HS-5 (cell line): ENCODE measurements at places on chromosomes 4 and X.

DNA sequence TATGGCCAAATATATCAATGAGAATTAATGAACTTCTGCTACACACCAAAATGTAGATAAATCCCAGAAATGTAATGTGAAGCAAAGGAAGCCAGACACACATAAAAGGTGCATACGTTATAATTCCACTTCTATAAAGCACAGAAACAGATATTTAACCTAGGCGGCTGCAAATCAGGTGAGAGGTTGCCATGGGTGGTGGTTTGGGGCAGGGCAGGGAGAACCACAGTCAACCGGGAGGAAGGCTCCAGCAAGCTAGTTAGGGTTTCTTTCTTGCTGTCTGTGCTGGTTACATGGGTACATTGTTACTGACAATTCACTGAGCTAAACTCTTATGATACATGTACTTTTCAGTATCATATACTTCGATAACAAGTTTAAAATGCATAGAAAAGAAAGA is 9.7 kb upstream of the PPARGC1A start:
- DNase-seq: no peak

DNA sequence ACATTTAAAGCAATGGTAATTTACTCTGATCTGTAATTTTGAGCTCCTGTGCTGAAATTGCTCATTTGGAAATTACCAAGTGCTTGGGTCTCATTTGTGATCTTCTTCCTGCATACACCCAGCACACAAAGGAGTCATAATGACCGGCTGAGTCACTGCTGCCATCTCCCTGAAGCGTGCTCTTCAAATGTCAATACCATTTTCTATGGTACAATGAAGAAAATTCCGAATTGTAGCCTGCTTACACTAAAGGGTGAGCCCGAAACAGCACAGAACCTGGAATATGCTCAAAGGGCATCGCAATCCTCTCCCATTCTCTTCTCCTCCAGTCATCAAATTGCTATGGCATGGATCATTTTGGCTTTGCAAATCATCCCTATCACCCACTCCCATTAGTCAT is 140.5 kb downstream of the GRIA3 start:
- DNase-seq: peak; percentile 29

DNA sequence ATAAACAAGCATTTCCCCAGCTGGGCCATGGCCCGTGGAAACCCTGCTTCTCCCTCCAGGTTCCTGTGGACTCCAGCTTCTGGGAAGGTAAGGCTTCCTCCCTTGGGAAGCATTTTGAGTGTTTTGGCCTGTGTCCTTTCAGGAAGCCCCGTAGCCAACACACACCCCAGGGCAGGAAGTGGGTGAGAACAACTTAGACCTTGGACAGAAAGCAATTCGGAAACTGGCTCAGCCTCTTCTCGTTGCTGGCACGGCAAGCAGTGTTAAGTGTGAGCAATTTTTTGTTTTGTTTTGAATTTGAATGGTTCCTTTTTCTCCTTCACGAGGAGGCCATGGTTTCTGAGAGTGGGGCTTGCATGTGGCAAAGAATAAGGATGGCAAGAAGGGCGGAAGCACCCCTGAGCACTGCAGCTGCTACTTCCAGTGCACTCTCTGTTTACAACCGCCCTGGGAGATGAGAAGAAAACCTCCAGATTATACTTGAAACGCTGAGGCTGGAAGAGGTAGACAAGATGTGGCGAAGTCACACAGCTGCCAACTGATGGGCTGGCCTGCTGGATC is 14.1 kb upstream of the CYTL1 start:
- no peak for DNase-seq

DNA sequence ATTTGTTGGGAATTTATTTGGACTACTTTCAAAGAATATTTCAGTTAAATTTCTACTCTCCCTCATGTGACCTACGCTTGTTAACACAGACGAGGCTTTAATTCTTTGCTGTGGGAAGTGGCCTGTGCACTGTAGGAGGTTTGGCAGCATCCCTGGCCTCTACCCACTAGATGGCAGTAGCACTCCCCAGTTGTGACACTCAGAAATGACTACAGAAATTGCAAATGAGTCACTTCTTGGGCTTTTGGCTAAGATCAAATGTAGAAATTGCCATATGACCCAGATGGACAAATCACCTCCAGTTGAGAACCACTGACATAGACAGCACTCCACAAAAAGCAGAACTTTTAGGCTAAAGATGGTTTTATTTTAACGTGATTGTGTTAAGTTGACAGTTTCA is 22.1 kb downstream of the PIR start:
- peak; percentile 56 for DNase-seq

- DNase-seq: no peak
Observed at GRCh38 chr4:15996773-15997172, 33.8 kb upstream of the FGFBP2 start.

GRCh38 chr4:158285429-158286216 is 75.3 kb downstream of the TMEM144 start:
- no peak for DNase-seq

GRCh38 chr4:85187106-85187505 is 220.6 kb upstream of the WDFY3 start:
- no peak for DNase-seq

- DNase-seq: no peak
Observed at GRCh38 chr4:57504139-57504538, 394.0 kb upstream of the IGFBP7 start.

- DNase-seq: no peak
Observed at GRCh38 chr4:51932261-51932660, 87.9 kb downstream of the LRRC66 start.

- no peak for DNase-seq
Observed at GRCh38 chrX:97117572-97117971, 233.9 kb downstream of the RPA4 start.

DNA sequence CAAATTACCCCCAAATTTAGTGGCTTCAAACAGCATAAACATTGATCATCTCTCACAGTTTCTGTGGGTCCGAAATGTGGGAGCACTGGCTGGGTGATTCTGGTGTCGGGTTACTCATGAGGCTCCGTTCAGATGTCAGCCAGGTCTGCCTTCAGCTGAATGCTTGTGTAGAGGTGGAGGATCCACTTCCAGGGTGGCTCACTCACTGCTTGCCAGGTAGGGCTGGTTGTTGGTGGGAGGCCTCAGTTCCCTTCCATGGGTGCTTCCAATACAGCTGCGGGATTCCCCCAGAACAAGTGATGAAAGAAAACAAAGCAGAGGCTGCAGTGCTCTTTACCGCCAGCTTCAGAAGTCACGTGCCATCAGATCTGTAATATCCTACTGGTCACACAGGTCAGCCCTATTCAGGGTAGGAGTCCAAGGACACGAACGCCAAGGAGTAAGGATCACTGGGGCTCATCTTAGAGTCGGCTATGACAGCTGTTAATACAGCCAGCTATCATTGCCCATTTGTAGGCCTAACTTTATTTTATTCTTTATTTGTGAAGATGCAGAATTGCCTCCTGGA is 1.1 kb upstream of the SMIM43 start:
- no peak for DNase-seq

DNA sequence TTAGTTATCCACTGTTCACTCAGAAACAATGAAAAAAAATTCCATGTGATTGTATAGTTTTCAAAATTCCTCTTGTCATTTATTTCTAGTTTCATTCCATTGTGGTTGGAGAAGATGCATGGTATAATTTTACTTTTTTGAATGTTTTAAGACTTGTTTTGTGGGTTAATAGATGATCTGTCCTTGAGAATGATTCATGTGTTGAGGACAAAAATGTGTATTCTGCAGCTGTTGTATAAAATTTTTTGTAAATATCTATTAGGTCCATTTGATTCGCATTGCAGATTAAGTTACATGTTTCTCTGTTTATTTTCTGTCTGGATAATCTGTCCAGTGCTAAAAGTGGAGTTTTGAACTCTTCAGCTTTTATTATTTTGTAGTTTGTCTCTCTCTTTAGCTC is 65.4 kb downstream of the RTL3 start:
- no peak for DNase-seq

DNA sequence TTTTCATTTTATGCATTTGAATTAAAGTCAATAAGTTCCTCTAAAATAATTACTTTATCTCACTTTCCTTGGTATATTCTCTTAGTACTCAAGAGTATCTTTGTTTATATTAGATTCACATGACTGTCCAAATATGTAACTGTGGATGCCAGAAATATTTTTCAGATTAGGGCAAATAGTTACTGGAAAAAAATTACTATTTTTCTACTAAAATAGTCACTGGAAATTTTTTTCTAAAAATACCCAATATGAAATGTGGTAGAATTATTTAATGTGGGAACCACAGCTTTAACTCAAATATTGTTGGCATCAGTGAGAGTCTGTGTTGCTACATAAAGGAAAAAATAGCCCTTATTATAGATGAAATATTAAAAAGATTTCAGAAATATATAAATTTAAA is 70.4 kb upstream of the NMU start:
- no peak for DNase-seq

DNA sequence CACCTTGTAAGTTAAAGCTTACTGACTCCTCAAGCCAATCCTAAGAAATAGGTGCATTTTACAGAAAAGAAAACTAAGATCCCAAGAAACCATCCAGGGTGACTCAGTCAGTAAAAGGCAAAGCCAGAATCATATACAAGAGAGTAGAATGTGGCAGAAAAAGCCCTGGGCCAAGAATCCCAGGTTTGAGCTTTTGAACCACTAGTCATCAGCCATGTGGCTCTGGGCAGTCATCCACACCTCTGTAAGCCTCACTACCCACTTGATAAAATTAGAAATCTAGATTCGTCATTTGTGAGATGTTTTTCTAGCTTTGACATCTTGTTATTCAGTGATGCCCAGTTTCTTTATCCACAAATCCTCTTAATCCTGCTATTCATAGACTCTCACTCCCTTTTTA is 122.2 kb upstream of the PDE5A start:
- no peak for DNase-seq

GRCh38 chr4:95985791-95986550 is 146.1 kb downstream of the PDHA2 start:
- DNase-seq: no peak

GRCh38 chr4:17109126-17109525 is 210.7 kb upstream of the LDB2 start:
- no peak for DNase-seq

- DNase-seq: no peak
Observed at GRCh38 chr4:95231681-95232080, 317.1 kb downstream of the UNC5C start.

- no peak for DNase-seq
Observed at GRCh38 chr4:80726471-80726870, 304.0 kb upstream of the BMP3 start.

GRCh38 chr4:81256059-81256970 is 41.3 kb upstream of the PRKG2 start:
- DNase-seq: no peak

DNA sequence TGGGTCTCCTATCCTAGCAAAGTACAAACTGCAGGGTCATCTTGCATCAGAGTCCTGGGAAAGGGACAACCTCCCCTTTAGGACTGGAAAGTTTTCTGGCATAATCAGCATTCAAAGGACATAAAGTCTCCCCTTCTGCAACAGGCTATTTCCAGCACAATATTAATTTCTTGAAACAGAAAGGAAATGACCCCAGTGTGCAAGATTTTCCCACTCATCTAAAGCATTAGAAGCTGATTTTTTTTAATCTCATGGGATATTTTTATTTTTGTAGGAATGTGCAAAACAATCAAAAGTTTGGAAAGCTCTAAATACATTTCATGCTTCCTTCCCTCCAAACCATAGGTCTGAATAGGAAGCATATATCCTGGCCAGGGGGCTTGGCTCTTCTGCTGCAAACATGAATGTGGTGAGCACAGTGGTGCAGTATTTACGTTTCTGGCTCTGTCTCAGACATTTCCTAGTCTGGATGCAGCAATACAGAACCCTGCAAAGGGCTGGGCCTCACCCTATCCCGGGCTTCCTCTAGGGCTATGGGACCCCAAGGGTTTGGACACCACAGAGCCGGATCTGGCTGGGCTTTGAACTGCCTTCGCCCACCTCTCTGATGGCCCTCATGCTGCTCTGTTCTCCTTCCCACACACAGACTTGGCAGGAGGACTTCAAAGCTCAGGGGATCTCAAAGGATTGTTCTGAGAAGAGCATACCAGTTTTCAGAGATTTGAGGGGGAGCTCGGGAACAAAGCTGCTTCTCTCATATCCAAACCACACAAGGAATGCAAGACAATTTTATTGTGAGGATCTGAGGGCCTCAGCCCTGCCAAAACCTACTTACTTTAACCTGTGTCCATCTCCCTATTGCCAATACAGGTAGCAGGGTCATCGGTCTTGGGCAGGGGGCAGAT is 64.9 kb downstream of the POLR2B start:
- no peak for DNase-seq

- DNase-seq: no peak
Observed at GRCh38 chrX:101484135-101484534, 1.1 kb upstream of the ARMCX4 start.

DNA sequence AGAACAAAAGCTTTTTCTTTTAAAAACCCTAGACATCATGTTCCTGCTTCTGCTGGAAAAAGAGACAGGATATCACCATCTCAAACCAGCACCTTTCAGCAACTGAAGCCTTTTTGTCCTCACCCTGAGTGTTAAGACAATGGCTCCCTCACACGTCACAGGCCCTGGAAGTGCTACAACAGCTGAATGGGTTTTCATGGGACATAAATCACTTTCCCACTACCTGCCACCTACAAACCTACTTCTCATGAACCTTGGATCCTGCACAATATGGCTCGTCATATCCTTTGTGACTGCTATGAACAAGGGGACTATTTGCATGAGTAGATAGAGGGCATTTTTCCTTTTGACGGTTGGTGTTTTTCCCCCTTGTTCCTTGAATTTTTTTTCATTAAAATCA is 93.6 kb downstream of the TSPAN5 start:
- no peak for DNase-seq

- DNase-seq: no peak
Observed at GRCh38 chr4:78707793-78708192, 68.4 kb upstream of the BMP2K start.

- no peak for DNase-seq
Observed at GRCh38 chr4:14568351-14568750, 433.9 kb upstream of the CPEB2 start.

DNA sequence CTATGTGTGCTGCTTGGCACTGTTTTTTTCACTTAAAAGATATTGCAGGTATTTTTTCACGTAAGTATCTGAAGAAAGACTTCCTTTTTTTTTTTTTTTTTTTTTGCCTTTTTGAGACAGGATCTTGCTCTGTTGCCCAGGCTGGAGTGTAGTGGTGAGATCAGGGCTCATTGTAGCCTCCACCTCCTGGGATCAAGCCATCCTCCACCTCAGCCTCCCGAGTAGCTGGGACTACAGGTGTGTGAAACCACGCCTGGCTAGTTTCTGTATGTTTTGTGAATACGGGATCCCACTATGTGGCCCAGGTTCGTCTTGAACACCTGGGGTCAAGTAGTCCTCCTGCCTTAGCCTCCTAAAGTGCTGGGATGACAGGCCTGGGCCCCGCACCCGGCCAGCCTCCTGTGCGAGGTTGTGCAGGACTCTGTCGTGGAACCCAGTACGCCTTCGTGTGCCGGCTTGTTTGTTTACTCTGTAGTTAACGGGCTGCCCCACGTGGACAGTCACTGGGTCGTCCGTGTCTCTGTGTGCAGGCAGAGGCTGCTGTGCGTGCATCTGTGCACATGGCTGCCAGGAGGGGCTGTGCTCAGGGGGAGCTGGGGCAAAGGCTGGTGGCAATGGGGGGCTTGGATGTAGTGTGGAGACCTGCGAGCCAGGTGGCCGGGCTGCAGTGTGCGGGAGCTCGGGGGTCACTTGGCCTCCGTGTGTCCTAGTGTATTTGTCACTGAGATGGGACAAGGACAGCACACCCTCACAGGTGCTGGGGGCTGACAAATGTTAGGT is 179.5 kb downstream of the ADRA2C start:
- DNase-seq: no peak
